ENCODE measurements at places on chromosomes 1 and 21.

DNA sequence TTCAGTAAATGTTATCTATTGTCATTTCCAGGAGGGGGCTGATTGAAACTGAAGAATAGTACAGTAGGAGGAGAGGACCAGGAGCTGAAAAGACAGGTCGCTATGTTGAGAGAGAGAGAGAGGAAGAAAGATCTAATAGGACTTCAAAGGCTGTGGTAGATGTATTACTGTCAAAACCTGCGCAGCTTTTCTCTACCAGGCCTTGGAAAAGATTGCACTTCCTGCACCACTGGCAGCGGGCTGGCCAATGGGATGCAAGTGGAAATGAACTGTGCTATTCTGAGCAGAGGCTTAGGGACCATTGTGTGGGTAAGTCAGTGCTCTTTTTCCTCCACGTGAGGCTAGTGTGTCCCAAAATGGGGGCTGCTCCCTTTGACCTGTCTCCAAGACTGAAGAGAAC, 47.1 kb downstream of the MDM4 start:
- no peak for DNase-seq

DNA sequence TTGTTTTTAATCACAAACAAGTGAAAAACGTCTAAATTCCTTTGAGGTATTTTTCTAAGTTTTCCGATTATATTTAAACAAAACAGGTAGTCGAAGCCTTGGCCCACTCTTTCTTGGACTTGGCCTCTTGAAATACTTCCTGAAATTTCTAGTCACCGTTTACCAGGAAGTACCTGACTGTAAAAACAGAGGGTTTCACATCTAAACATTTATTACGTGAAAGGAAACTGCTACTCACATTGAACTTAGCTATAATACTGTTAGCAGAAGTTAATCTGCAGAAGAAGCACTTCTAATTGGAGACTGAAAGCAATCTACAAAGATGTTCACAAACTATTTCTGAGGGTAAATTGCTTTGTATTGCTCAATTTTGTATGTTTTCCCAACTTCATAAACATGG, 526.0 kb upstream of the ADGRL4 start:
- DNase-seq, result no peak

DNA sequence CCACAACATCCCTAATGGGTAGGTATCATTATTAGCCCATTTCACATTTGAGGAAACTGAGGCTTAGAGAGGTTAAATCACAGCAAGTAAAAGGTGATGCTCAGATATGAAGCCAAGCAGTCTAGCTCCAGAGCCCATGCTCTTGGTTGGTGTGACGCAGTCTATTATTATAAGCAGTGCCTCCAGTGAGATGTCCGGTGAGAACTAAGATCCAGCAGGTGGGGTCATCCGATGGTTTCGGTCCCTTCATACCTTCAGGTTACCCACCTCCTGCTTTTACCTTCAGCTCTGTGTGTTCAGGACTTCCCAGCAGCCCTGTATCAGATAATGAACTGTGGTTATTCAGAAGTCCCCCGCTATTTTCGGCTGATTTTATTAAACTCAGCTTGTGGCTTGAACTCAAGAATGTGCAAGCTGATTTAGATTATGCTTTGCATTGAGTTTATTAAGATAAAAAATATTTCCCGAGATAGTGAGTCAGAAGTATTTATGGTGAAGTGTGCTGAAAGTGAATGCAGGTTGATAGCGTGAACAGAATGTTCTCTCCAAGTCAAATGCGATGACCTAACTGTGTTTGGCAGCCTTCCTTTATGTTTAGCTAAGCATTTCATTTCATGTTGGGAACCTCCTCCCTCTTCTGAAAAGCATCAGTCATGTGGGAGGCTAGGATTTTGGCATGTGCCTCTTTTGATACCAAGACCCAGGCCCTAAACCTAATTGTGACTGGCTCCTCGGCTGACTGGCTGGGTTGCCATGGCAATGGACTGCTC, 160.9 kb upstream of the UBE2U start:
- no peak for DNase-seq

- no peak for DNase-seq
These were observed 311.5 kb upstream of the DEPDC1 start for GRCh38 chr1:68808351-68808750.

DNA sequence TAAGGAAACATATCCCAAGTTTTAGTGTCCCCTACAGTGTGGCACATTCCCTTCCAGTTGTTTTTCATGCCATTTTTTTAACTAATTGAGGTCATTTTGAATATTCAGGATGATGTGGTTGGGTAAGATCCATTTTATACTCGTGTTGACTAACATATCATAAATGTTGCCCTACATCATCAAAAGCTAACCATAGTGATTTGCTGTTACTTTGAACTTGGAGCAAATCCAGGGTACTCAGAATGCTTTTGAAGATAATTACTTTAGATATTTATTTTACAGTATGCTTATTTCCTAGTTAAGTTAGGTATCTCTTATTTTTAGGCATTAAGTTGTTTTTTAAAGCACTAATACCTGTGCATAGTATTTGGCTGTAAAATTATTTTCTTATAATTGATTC, 57.8 kb downstream of the DYRK1A start:
- no peak for DNase-seq

DNA sequence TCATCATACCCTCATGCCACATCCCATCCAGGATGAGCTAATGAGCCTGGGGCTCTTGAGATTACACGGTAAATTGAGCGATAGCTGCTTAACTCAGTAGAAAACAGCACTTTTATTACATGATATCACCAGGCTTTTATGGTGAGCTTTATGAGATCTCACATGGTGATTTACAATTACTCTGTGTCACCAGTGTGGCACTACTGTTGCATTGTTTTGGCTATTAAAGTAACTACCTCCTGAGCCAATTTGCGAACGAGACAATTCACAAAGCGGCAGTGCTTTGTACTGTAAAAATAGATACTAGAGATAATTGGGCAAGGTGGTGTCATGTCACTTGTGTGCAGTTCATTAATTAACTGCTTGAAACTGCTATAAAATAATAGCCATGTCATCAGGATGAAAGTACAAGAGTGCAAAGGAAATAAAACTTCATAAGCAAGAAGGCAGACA, 767.7 kb upstream of the ADGRL2 start:
- no peak for DNase-seq

DNA sequence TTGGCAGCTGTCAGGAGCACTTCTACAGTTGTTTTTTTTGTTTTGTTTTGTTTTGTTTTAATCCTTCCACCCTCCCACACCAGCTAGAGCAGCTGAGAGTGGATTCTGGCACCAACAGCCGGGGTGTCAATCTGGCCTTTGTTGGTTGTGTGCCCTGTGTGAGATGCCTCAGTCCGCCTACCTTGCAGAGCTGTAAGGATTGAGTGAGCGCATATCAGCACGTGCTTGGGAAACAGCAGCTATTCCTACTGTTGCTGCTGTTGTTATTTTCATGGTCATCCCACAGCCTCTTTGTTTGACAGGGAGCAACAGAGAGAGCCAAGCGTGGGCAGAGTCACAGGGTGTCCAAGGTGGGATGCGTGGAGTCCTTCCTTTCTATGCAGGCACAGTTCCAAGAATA, 50.4 kb downstream of the PGBD5 start:
- DNase-seq, result no peak

- DNase-seq, result no peak
These were observed 34.4 kb upstream of the PADI1 start for GRCh38 chr1:17170571-17170970.

DNA sequence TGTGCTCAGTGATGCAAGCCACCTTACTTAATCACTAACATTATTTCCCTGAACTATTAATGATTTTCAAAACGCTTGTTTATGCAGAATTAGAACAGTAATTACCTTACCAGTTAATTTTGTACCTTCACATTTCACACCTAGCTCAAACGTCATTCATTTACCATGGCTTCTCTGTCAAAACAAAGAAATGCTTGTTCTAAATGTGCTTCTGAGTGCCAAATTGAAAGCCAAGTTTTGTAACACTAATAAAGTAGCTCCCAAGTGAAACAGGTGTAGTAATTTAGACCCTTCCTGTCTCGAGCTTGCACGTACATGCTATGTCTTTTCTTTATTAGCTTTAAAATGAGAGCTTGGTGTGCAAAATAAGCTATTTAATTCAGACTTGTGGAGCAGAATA, 533.7 kb upstream of the PKN2 start:
- DNase-seq, result no peak

- no peak for DNase-seq
These were observed 24.2 kb upstream of the RGL1 start for GRCh38 chr1:183780757-183781156.

DNA sequence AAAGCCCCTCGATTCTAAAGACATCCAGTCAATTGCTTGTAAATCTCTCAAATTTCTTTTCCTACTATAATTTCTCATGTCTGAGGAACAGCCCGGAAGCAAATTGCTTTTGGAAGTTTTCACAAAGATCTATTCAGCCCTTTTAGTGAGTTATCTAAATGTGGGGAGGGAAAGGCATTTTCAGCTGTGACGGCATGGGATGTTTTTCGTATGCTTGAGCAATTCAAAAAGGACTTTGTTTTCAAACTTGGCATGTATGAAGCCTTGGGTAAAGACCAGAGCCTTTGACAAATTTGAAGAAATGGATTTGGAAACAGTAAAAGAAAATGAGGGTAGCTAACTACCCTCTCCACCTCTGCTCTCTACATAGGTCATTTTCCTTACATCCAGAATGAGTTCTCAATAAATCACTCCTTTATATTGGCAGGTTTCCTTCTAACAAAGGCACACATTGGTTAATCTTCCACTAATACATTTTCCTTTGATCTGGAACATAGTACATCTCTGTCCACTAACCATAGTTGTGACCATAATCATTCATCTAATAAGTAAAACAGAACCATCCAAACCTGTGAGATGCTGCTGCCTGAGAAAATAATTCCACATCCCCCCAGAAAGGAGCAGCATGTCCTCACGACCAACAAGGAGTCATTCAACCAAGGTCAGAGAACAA, 66.1 kb upstream of the ADAM30 start:
- DNase-seq, result no peak

GRCh38 chr21:14383596-14384180, 742 bp upstream of the HSPA13 start:
- peak; percentile 43 for DNase-seq

GRCh38 chr21:34642211-34643075, 26.4 kb upstream of the CLIC6 start:
- DNase-seq, result no peak

DNA sequence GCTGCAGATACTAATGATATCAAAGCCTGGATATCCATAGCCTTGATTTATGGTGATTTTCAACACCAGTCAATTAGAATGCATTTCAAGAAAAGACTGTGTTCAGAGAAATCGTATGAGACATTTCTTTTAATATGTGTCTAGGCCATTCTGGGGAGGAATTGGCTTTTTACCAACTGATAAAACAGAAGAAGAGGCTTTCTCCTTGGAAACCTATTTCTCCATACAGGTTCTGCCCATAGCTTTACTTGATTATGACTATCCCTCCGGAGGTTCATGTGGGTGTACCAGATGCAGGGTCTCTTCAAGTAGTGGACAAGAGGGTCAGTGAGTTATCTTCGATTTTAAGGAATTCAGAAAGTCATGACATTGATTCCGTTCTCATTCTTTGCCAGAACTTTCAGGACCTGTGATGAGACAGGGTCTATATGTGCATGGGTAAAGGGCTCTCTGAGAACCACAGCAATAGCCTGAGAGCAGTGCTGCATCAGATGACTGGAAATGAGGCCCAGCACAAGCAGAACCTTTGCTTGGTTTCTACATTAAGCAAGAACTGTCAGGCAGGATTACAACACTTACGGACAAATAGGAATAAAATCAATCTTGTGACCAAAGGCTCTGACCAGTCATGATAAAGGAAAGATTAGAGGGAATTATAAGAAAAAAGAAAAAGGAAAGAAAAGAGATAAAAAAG, 263.7 kb upstream of the SGIP1 start:
- peak; percentile 68 for DNase-seq
